ENCODE measurements at places on chromosomes 7 and 10.
A peak's percentile ranks its signal among the peaks of the same experiment; 100 is the strongest.

DNA sequence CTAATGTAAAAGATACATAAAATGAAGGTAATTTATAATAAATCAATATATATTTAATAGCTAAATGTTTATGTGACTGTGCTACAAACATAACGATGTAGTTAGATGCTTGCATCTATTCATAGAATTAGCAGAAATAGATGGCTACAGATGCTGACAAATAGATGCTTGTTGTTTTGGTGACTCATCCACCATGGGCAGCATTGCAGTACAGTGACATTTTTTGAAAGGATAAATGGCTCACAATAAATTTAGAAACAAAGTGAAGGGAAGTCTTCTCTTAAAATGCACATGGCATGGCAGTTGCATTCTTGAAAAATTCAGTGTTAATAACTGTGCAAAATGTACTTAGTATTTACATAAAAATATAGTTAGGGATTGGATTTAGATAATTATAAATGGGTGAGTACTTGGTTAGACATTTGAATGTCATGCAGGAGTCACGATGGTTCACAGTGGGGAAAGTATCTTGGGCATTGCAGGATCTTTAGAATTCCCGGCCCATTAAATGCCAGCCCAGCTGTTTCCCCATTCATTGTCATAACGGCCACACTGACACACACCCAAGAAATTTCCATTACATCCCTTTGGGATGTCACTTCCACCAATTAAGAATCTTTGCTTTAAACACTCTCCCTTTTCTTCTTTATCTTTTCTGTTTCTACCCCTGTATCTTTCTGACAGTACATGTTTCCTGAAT, 564.1 kb downstream of the ATRNL1 start:
- no peak for DNase-seq

DNA sequence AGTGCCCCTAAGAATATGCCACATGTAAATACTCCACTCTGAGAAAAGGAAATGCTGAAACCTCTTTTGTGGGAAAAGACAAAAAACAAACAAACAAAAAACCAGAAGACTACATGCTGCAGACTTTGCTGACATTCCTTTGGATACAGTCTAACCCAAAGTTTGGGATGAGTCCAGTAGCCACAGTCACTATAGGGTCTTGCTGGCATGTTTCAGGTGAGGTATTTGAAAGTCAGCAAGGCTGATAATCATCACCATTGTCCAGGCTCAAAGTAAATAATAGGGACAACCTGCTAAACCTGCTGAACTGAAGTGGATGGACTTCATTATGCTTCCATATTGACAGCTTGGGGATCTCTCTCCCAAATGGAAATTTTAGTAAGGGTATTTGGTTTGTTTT, 1087.0 kb upstream of the LRRTM3 start:
- no peak for DNase-seq

GRCh38 chr7:2979201-2979631, 64.5 kb downstream of the CARD11 start:
- DNase-seq: no peak

- DNase-seq: no peak
Observed at GRCh38 chr7:120421151-120421651, 148.2 kb downstream of the KCND2 start.

DNA sequence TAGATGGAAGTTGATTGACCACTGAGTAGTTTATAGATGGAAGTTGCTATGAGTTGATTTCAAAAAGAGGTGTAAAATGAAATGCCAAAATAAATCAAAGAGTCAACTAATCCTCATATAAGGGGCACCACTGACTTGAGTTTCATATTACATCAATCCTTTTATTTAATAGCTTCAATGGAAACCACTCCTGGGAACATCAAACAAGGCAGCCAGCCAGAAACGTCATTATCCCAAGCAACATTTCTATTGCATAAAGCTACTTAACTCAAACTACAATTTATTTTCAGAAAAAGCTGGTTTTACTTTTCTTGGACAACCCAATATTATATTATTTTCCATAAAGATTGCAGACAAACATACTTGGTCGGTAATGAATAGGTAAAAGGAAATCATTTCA, 162.1 kb downstream of the TSPAN12 start:
- DNase-seq: no peak

- no peak for DNase-seq
Observed at GRCh38 chr10:67250686-67251085, 324.9 kb downstream of the LRRTM3 start.

DNA sequence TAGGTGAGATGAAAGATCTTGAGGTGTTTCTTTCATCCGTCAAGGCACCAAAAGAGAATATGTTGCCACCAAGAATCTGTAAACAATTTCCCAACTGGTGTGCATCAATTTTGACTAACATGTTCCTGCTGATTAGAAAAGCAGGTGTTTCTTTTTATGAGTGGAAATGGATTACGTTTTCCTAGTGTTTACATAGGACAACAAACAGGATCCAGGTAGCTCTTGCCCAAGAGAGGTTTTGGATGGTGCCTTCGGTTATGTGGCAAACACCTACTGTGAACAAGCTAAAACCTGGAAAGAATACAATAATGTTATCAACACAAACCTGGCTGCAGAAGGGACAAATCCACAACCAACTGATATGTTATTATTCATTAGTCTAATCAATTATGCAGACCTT, 53.6 kb upstream of the WNT16 start:
- DNase-seq: no peak

DNA sequence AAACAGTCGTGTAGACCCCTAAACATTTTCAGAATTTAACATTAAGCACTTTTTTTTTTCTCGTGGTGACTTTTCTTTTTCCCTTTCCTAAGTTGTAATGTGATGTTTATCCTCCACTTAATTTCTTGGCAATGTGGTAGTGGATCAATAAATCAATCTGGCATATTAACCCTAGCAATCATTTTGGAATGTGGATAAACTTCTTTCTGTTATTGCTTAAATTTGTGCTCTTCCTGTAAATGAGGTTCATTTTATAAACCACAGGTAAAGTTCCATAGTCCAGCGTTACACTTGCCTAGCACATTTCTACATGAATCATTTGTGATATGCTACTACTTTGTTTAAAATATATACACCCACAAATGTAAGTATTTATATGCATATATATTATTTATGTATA, 247.4 kb upstream of the ETV1 start:
- DNase-seq: no peak

GRCh38 chr7:30038196-30038980, 10.2 kb downstream of the PLEKHA8 start:
- peak; percentile 58 for DNase-seq

DNA sequence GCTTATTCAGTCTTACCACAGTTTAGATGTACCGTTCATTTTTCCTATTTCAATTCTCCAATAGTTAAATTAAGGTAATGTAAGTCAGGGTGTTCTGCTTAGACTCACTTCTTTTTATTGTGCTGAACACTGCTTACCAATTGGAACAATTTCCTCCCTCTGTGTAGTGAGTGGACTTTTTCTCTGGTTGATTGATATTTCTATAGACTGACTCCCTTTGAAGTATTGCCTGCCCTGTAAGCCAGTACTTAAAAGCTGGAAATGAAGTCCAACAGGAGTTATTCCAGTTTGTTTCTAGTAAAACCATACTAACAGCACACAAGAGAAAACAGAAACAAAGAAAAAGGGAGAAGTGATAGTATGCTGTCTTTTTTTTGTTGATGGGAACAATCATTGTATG, 1674.9 kb downstream of the REEP3 start:
- DNase-seq: no peak

DNA sequence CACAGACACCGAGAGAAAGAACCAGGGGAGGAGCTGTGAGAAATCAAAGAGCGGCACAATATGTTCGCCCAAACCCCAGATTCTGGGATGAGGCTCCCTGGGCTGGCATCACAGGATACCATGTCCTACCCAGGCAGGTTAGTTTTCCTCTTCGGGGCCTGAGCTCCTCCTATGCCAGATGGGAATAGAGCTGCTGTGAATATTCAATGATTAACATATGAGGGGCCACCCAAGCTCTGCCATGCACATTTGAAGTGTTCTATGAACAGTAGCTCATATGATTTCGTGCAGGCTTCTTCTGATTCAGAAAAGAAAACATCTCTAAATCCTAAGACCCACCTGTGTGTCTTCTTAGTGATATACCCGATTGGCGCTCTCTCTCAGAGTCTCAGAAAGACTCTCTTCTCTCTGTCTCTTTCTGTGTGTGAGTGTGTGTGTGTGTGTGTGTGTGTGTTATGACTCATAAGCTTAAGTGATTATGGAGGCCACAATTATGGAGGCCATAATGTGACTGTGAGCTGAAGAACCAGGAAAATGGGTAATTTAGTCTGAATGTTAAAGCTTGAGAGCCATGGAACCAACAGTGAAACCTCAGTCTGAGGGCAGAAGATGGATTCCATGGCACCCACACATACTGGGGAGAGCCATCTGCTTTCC, 220.5 kb downstream of the KLF6 start:
- no peak for DNase-seq

GRCh38 chr7:22425361-22425760, 68.4 kb upstream of the RAPGEF5 start:
- no peak for DNase-seq

GRCh38 chr7:78601728-78602127, 803.2 kb downstream of the PHTF2 start:
- DNase-seq: no peak

GRCh38 chr10:110963162-110963561, 43.8 kb downstream of the SHOC2 start:
- no peak for DNase-seq

- DNase-seq: no peak
Observed at GRCh38 chr10:11712744-11713143, 29.4 kb upstream of the ECHDC3 start.

DNA sequence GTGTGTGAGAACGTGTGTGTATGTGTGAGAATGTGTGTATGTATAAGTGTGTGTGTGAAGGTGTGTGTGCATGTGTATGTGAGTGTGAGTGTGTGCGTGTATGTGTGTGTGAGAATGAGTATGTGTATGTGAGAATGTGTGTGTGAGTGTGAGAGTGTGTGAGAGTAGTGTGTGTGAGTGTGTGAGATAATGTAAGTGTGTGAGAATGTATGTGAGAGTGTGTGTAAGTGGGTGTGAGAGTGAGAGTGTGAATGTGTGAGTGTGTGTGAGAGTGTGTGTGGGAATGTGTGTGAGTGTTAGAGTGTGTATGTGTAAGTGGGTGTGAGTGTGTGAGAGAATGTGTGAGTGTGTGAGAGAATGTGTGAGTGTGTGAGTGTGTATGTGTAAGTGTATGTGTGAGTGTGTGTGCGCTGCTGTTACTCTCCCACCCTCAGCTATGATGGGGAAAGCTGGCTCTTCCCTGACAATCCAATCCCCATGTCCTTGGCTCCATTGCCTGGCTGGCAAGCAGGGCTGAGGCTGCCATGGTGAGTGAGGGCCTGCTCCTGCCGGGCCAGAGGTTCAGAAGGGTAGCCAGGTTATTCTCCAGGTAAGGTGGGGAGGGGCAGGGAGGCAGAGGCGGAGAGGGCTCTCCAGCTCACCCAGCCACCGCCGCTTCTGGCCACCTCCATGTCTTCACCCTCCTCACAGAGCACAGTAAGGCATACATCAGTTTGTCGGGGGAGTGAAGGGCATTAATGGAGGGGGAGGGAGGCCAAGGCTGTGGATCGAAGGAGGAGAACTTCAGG, 72.6 kb upstream of the PCBD1 start:
- DNase-seq: no peak

Measured in AG09319 (cell line).